Nucleus accumbens (tissue), 56 donors: ENCODE measurements at places on chromosomes 1 and 21.

DNA sequence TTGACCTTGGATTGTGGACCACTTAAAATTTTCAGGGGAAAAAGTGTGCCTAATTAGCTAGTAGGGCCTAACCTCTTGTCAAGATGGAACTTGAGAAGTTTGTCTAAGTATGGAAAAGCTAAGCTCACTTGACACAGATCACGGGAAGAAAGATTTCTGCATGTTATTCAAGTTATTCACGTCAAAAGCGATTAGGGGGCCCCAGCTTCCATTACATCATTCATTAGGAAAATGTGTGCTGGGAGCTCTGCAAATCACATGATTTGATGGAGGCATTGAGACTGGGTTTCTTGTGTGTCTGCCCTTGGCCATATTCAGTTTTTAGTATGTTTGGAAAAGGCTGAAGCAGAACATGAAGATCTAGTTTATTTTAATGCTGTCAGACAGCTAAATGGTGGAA lies 15.5 kb upstream of the POGZ start:
- DNase-seq = no peak

DNA sequence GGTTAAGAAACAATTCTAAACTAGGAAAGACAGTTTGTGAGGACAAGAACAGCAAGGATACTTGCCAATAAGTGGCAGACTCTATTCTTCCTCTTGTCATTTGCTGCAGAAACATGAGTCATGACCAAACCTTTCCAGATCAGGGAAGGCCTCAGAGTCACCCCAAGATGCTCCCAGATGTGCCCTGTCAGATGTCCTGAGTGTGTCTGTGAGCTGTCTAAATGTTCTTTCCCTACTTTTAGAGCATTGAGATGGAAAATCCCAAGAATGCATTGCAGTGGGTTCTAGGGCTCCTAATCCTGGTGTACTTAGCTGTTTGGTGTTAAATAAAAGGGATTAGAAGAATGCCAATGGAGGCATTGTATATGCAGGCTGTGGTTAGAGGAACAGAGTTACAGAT lies 57.5 kb upstream of the KIAA0040 start:
- no peak for DNase-seq

GRCh38 chr1:159882527-159882862 lies 17.5 kb downstream of the CFAP45 start:
- no peak for DNase-seq

DNA sequence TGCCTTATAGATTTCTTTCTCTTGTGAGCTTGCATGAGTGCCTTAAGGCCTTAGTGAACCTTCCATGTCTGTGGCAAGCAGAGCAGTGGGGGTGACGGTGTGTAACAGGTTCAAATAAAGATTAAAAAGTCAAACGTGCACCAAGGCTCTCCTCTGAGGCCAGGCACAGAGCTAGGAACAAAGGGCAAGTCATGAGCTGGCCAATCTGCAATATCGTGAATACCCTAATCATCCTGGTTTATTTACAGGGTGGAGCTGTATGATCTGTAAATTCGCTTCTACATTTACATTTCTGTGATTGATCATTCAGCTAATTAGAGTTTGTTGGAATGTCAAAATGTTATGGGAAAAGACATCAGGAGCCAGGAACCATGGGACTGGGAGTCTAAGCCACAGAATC lies 120.2 kb downstream of the CAPN8 start:
- no peak for DNase-seq

GRCh38 chr1:184947497-184948256 lies 26.6 kb downstream of the NIBAN1 start:
- no peak for DNase-seq

- no peak for DNase-seq
Measured at GRCh38 chr1:231279081-231279480, 38.1 kb downstream of the GNPAT start.

DNA sequence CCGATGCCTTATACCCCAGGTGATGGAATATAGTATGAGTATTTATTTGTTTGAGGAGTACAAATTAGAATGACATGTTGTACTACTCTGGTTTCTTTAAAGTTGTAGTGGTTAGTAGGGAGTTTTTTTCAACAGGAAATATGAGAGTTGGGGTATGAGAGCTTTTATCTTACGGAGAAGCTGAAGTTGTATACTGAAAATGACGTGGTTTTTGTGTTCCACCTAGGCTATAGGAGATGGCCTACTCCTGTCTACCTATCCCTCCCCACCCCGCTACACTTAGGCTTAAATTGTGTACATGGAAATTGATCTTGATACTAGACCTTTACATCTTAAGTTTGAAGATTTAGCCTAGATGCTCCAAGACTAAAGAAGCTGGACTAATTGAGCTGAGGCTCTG lies 6.8 kb upstream of the HAX1 start:
- no peak for DNase-seq

- DNase-seq = no peak
Measured at GRCh38 chr1:198122693-198123092, 34.1 kb upstream of the NEK7 start.

GRCh38 chr21:38254970-38255369 lies 1.8 kb upstream of the KCNJ15 start:
- no peak for DNase-seq

DNA sequence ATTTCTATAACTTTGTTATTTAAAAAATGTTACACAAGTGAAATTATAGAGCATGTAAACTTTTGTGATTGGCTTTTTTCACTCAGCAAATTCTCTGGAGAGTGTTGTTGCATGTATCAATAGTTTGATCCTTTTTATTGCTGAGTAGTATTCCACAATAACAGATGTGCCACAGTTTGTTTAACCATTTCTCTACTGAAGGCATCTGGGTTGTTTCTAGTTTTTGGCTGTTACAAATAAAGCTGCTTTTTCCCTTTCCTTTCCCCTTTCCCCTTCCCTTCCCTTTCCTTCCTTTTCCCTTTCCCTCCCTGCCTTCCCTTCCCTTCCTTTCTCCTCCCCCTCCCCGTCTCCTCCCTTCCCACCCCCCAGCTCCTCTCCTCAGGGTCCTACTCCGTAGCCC lies 15.9 kb downstream of the TUFT1 start:
- DNase-seq = no peak

DNA sequence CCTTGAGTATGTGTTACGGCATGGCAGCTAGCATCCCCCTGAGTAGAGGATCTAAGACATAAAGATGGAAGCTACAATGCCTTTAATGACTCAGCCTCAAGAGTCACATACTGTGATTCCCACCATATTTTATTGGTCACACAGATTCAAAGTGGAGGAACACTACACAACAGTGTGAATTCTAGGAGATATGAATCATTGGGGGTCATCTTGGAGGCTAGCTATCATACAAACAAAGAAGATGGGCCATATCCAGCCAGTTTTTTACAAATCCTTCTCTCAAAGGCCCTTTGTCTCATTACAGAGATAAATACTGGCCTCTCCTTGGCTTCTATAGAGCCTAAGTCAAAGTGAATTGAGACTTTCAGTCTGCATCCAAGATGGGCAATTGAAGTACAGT lies 177.0 kb downstream of the TBX15 start:
- no peak for DNase-seq

- DNase-seq = no peak
Measured at GRCh38 chr1:221725735-221726672, 15.9 kb downstream of the DUSP10 start.

DNA sequence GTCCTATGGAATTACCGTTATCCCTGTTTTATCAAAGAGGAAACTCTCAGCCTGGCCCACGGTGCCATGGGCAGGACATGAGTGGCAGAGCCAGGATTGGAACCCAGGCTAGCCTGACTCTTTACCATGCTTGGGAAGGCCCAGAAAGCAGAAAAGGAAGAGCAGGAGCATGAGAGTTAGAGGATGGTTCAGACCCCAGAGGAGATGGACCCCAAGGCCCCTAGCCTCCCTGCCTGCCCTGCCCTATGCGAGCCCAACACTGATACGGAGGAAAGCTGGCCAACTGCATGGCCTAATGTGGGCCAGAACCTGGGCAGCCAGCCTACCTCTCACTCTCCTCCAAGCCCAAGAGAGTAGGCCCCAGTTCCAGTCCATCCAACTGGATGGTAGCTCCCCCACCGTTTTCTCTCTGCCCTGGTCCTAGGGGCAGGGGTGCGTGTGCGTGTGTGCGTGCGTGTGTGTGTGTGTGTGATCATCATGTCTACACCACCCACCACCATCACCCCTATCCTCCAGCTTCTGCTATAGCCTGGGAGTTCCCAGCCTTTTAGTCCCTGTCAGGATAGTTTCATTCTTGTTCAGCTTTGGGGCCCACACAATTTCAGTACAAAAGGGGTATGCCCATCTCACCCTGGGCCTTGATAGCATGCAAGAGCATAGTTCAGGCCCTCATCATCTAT lies 15.4 kb upstream of the MEX3A start:
- DNase-seq = no peak

- no peak for DNase-seq
Measured at GRCh38 chr1:243335292-243335691, 79.5 kb downstream of the SDCCAG8 start.

- DNase-seq = no peak
Measured at GRCh38 chr21:16085421-16085820, 355.6 kb downstream of the USP25 start.

- DNase-seq = no peak
Measured at GRCh38 chr1:90133133-90133532, 138.2 kb downstream of the ZNF326 start.

GRCh38 chr1:207870306-207871031 lies 40.5 kb downstream of the CD34 start:
- no peak for DNase-seq

DNA sequence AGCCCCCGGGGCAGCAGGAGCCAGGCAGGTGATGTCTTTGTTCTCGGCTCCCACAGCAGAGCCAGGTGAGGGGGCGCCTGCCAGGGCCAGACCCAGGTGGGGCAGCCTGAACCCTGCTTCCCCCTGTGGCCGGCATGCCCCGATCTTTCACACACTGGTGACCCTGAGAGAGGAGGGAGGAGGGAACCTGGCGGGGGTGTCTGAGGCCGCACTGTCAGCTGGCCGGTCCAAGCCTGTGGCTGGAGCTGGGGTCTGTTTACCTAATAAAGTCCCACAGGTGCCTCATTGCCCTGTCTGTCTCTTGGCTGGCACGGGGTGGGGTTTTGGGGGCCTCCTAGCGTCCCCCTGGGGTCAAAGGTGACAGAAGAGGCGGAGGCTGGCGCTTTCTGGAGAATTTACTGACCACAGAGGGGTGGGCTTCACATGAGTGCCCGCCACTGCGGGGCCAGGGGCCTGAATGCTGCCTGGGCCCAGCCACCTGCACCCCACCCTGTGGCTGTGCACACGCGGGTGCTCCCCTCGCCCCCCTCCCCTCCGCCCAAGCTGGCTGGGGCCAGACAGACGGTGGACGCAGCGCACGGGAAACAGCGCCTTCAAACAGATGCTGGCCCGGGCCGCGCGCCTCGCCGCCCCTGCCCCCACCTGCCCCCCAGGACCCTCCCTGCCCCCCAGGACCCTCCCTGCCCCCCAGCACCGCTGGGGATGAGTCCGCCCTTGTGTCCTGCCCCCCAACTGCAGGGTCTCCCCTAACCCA lies 5.8 kb downstream of the TMEM240 start:
- DNase-seq = no peak

DNA sequence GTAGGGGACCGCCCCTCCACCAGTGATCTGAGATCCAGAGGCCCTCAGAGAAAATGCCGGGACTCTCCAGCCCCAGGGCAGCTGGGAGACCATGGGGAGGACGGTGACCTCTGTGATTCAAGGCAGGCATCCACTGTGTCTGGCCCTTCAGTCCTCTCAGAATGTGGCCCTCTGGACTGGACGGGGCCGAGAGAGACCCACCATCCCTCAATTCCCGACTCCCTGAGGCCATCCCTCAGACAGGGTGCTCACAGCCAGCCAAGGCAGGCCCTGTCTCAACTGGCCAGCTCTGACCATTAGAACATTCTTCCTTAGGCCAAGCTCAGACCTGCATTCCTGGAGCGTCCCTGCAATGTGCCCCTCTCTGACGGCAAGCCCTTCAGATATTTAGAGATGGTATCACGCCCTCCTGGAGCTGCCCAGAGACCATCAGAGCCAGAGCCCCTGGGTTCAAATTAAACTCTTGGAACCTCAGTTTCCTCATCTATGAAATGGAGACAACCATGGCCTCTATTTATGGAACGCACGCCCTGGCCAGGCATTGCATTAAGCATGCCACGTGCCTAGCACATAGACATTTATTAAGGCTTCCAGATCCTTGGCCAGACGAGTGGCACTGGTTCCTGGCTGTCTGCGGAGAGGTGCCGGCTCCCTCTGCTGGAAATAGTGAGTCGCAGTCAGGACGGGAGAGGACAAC lies 9.6 kb upstream of the EPS8L3 start:
- peak; percentile 72 for DNase-seq

- no peak for DNase-seq
Measured at GRCh38 chr1:155569988-155570592, 7.5 kb upstream of the ASH1L start.

DNA sequence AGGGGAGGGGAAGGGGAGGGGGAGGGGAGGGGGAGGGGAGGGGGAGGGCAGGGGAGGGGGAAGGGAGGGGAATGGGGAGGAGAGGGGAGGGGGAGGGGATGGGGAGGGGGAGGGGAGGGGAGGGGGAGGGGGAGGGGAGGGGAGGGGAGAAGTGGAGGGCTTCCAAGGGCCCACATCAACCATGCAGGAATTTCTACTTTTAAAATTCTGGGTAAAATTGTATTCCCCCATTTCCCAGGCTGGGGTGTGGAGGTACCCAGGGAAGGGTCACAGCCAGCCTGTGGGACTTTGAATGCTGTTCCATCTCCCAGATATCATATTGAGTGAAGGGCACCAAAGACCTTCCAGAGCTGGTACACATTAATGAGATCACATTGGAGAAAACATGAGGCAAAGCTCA lies 126.9 kb upstream of the ETS2 start:
- DNase-seq = no peak

DNA sequence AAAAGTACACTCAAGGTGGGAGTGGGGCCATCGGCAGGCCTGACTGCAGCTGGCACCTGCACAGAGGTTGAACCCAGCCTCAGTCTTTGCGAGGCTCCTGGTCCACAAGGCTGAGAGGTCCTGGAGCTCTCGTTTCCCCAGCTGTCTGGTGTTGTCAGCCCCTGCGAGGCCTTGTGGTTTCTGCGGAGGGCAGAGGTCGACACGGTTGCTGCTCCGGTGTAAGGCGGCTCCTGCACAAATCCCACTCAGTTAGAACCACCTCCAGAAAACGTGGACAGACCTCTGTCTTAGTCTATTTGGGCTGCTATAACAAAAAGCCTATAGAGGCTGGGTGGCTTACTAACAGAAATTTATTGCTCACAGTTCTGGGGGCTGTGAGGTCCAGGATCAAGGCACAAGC lies 5.8 kb downstream of the KIAA1614 start:
- no peak for DNase-seq

- DNase-seq = no peak
Measured at GRCh38 chr1:88746916-88747315, 62.8 kb downstream of the PKN2 start.

- no peak for DNase-seq
Measured at GRCh38 chr1:78281580-78281979, 209.2 kb upstream of the PTGFR start.

- no peak for DNase-seq
Measured at GRCh38 chr1:16232316-16232710, 4.7 kb downstream of the CPLANE2 start.

DNA sequence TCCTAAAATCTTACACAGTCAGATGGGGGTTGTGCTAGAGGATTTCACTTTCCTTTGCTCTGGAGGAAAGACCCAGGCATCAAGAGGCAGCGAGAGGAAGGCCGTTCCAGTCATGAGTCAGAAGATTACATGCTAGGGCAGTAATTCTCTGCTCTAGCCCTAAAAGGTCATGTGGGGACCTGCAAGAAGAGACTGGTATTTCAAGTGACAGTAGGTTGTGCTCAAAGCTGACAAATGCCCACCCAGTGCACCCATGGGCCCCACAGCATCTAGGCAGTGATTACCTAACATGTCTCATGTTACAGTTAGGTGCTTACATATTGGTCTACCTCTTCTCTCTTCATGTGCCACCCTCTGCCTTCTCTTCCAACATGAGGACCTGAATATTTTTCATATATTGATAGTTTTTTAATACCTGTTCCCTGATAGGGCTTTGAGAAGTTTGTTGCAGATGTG lies 99.7 kb upstream of the BEND5 start:
- DNase-seq = no peak
